Activated naive CD8-positive, alpha-beta T cell treated with anti-CD3 and anti-CD28 coated beads for 36 hours (primary cell): ENCODE measurements at places on chromosomes 6 and 20.

GRCh38 chr6:16572943-16573342 lies 188.3 kb downstream of the ATXN1 start:
- peaks cover 21% of the 10 kb centered on the region for H3K36me3 ChIP-seq
- no peaks in the 10 kb centered on the region for H3K27me3 ChIP-seq
- peaks cover 5% of the 10 kb centered on the region for H3K4me1 ChIP-seq
- no peak for DNase-seq
- H3K27ac ChIP-seq, result no peak overlapping the region

DNA sequence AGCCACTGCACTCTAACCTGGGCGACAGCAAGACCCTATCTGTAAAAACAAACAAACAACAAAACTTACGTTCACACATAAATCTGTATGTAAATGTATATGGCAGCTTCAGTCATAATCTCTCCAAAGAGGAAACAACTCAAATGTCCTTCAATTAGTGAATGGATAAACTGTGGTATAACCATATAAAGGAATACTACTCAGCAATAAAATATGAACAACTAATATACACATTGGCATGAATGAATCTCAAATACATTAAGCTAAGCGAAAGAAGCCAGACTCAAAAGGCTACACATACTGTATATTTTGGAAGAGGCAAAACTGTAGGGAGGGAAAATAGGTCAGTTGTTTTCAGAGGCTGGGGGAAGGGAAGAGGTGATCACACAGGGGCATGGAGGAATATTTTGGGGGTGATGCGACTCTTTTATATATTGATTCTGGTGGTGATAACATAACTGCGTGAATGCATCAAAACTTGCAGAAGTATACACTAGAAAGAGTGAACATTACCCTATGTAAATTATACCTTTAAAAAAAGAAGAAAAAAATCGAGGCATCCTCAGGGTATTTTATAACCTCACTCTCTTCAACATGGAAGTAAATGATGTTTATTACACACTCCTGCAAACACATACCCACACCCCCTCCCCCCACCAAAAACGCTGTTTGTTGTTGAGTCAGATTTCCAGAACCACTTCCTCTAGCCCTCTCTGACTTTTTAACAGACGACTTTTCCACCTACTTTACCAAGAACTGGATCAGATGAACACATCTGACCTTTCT lies 115.2 kb upstream of the RNF24 start:
- H3K27ac ChIP-seq, result peak overlapping the region; percentile 42
- peak; percentile 55 for DNase-seq
- peaks cover 30% of the 10 kb centered on the region for H3K27me3 ChIP-seq
- peak overlapping the region; percentile 20 for H3K4me3 ChIP-seq
- peaks cover 30% of the 10 kb centered on the region for H3K4me1 ChIP-seq

DNA sequence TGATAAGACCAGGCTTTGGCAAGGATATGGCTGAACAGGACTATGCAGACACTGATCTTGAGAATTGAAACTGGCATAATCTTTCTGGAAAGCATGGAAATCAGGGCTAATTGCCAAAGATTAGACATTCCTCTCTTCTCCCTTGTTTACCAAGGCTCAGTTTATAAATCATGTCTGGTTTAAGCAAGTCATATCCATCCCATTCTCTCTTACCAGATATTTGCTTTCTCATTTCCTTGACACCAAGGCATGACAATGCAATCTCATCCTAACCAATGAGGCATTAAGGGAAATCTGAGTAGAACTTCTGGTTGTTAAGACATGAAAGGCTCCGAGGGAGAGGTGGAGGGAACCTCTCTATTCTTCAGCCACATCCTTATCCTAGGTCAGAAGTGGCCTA lies 110.3 kb upstream of the CEP85L start:
- DNase-seq, result no peak
- peaks cover 3% of the 10 kb centered on the region for H3K36me3 ChIP-seq
- no peak overlapping the region for H3K27ac ChIP-seq
- H3K27me3 ChIP-seq, result no peaks in the 10 kb centered on the region
- peaks cover 34% of the 10 kb centered on the region for H3K4me1 ChIP-seq
- no peak overlapping the region for H3K4me3 ChIP-seq

- peaks cover 11% of the 10 kb centered on the region for H3K27me3 ChIP-seq
- H3K4me1 ChIP-seq, result no peaks in the 10 kb centered on the region
- no peak overlapping the region for H3K4me3 ChIP-seq
- no peak overlapping the region for H3K27ac ChIP-seq
- no peak for DNase-seq
- no peaks in the 10 kb centered on the region for H3K36me3 ChIP-seq
Measured at GRCh38 chr6:151191527-151191926, 48.2 kb upstream of the AKAP12 start.

DNA sequence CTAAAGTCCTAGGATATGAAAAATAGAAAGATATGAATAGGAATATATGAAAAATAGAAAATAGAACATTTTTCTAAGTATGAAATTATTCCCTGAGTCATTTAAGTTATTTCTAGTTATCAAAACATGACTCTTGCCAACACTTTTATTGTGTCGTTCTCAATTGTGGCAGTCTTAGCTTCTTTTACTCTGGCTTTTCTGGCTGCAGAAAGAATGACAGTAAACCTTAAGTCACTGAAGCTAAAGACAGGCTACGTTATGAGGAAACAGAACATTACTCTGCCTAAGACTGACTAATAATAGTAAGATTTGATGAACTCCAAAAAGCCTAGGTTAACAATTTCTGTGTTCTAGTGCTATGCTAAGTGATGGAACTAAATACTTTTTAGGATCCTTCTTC lies 74.6 kb downstream of the AIG1 start:
- H3K36me3 ChIP-seq, result peaks cover 61% of the 10 kb centered on the region
- H3K27me3 ChIP-seq, result no peaks in the 10 kb centered on the region
- no peak overlapping the region for H3K4me3 ChIP-seq
- peaks cover 44% of the 10 kb centered on the region for H3K4me1 ChIP-seq
- peak overlapping the region; percentile 88 for H3K27ac ChIP-seq

DNA sequence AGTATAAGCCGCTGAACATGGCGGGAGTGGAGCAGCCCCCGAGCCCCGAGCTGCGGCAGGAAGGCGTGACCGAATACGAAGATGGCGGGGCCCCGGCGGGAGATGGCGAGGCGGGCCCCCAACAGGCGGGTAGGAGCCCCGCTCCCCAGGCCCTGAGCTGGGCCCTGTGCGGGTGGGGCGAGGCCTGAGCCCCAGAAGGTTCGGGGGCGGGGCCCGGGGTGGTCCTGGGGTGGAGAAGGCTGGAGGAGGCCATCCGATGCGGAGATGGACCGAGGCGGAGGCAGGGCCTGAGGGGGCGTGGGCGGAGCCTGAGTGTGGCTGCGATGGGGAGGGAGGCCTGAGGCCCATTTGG lies 7.1 kb downstream of the L3MBTL1 start:
- H3K36me3 ChIP-seq, result peaks cover 4% of the 10 kb centered on the region
- H3K27me3 ChIP-seq, result peaks cover 9% of the 10 kb centered on the region
- no peak for DNase-seq
- peak overlapping the region; percentile 88 for H3K4me3 ChIP-seq
- H3K4me1 ChIP-seq, result peaks cover 3% of the 10 kb centered on the region
- peak overlapping the region; percentile 92 for H3K27ac ChIP-seq

GRCh38 chr6:88908598-88909548 lies 54.5 kb downstream of the RNGTT start:
- H3K4me3 ChIP-seq, result no peak overlapping the region
- DNase-seq, result no peak
- peaks cover 38% of the 10 kb centered on the region for H3K4me1 ChIP-seq
- no peak overlapping the region for H3K27ac ChIP-seq
- H3K36me3 ChIP-seq, result peaks cover 49% of the 10 kb centered on the region

DNA sequence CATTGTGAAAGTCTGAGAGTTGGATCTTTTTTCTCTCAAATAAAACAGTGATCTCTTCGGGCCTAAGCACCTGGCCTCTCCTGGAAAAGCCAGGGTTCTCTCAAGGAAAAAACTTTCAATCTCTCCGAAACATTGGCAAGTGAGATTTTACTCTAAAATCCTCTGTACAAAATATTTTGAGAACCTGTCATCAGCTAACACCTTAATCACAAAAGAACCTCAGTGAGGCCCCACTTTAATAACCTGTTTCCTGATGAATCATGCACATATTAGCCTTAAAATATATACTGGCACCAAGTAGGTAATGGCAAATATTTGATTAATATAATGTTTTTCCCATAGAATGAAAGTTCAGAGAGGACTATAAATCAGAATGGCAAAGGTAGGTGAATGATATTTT lies 177.9 kb downstream of the FRK start:
- no peaks in the 10 kb centered on the region for H3K36me3 ChIP-seq
- no peaks in the 10 kb centered on the region for H3K27me3 ChIP-seq
- no peak overlapping the region for H3K4me3 ChIP-seq
- no peaks in the 10 kb centered on the region for H3K4me1 ChIP-seq
- no peak overlapping the region for H3K27ac ChIP-seq
- no peak for DNase-seq
